ENCODE measurements at places on chromosomes 6 and 20. TPM values are rescaled to one million over a fixed set of nuclear protein-coding genes. Genes with fewer than 3 reads are reported as not detected.

Gene ZNF165
- total RNA-seq, result 1.4 TPM

DNA sequence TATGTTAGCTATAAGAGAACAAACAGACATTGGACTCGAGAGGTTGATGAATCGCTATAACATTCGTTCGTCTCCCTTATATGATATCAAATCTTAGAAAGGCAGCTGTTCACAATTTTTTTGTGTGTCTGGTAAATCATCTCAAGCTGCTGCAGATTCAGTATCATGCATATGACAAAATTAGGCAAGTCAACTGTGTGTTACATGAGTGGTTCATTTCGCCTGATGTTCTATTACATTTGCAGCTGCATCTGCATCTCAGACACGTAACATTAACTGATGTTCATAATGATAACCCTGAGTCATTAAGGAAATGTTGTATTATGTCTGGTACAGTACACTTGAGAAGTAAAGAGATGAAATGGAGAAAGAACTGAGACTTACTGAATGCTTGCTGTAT lies 92.1 kb downstream of the NKAIN2 start:
- no peak for DNase-seq

Gene LRRN4
- total RNA-seq, result not detected

Gene VSX1
- 0.18 TPM for total RNA-seq

GRCh38 chr6:149484733-149485700 lies at the start of gene ZC3H12D:
Gene ZC3H12D, minus strand, starts transcription at chr6:149485014. Its CDS starts 10,471 bp downstream, at chr6:149474543.
- DNase-seq, result no peak

Gene PSORS1C1
- total RNA-seq, result not detected

GRCh38 chr20:44959638-44960102 lies 527 bp downstream of the TOMM34 start:
- no peak for DNase-seq

DNA sequence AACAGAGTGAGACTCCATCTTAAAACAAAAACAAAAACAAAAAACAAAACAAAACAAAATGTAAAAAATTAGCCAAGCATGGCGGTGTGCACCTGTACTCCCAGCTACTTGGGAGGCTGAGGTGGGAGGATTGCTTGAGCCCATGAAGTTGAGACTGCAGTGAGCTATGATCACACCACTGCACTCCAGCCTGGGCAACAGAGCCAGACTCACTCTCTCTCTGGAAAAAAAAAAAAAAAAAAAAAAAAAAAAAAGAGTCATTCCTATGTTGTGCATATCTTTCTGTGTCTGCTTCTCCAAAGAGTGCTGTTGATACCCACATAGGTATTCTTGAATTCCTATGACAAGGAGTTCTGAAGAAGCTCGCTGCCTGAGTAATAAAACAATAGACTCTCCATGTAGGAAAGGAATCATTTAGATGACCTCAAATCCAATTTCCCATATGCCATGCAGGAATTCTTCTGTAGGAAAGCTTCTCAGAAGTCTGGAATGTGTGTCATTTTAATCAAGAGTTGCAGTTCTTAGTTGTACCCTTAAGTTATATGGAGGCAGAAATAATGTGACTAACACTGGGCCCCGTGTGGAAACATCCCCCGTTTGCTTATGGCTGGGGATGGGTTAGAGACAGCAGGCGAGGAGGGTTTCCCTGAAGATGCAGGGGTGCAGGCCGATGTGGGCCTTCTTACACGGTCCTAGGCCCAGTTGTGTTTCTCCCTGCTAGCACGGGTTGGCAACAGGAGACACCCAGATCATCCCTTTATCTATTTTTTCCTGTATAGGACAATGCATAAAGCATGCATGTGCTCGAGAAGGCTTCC lies 79.4 kb downstream of the ZDHHC14 start:
- no peak for DNase-seq

Gene POLR3F
- 27.3 TPM for total RNA-seq

DNA sequence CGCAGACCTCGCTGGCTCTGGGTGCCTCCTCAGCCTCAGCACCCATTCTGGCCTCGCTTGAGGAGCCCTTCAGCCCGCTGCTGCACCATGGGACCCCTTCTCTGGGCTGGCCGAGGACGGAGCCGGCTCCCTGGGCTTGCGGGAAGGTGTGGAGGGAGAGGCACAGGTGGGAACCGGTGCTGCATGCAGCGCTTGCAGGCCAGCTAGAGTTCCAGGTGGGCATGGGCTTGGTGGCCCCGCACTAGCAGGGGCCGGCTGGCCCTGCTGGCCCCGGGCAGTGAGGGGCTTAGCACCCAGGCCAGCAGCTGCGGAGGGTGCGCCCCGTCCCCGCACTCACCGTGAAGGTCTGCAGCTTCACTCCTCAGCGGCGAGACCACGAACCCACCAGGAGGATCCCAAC lies 30.4 kb downstream of the DEFB114 start:
- DNase-seq, result no peak

- no peak for DNase-seq
Measured at GRCh38 chr6:125107048-125107447, 46.5 kb upstream of the TPD52L1 start.

DNA sequence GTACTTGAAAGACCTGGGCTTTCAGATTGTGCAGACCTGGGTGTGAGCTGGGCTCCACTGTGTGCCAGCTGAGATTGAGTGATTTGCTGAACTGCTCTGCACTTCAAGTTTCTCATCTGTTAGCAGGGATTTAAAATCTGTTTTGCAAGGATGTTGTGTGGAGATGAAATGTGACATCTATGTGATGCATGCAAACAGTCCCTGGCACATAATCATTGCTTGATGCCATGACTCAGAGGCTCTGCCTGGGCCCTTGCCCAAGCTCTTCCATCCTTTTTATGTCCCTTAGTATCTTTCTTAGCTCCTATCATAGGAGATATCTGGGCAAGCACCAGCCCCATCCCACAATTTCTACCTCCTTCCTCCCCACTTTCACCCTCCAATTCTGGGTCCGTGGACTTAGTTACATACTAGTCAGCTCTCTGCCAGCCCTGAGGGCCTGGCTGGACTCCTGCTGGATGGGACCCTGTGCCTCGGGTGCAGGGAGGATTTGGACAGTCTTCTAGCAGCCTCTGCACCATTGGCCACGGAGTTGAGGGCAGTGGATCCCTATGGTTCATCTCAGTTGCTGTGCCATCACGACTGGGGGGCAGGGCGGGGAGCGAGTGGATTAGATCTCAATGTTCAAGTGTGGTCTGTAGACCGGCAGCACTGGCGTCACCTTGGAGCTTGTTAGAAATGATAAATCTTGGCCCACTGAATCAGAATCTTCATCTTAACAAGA lies 103.6 kb downstream of the MAP3K7 start:
- no peak for DNase-seq

GRCh38 chr6:35428421-35429149 lies 23.6 kb upstream of the FANCE start:
- no peak for DNase-seq

- no peak for DNase-seq
Measured at GRCh38 chr6:44002593-44003344, 124.5 kb downstream of the MRPL14 start.

GRCh38 chr20:20215976-20216727 lies 151.8 kb upstream of the INSM1 start:
- DNase-seq, result peak; percentile 38

Gene OTOR
- not detected for total RNA-seq

Gene ZNF335
- 17.1 TPM for total RNA-seq

GRCh38 chr6:135909737-135910387 lies 58.4 kb downstream of the PDE7B start:
- DNase-seq, result no peak

DNA sequence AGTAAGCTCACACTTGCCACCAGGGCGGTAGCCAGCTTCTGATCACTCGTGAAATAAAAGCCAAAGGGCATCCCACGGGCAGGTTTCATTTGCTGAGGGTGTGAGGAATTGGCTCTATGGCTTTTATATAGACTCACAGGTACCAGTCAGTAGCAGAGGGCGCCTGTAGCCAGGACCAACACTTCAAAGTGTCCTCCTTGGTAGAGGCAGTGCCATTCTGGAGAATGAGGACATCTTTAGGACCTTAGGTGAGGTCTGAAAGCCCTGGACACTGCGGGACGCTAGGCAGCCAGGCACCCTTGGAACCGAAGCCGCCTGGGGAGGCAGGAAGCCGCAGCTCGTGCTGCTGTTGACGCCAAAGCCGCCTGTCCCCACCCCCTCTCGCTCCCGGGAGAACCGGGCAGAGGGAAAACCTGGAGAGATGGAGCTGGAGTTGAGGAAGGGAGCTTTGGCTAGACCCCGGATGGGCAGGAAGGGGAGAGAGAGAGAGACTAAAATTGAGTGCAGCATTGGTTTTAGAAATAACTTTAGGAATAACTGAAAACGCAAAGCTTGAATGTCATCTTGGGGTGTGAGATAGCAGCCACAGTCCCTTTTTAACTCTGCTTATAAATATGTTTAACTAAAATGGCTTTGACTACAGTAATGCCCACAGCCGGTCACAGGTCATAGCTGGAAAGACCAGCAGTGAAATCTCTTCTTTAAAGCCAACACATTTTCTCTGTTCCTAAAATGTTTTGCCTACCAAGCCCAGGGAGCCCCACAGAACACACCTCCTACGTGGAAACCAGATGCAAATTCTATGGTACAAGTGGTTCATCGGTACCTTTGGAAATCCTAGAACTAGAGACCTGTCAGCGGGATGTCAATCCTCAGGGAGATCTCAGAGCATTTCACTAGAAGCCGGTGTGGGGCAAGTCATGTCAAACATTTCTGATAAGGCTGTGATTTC lies 128.5 kb upstream of the CDYL start:
- peak; percentile 31 for DNase-seq

Gene RBPJL
- total RNA-seq, result not detected

- no peak for DNase-seq
Measured at GRCh38 chr20:53149890-53150205, 177.7 kb downstream of the TSHZ2 start.

Gene MTHFD1L
- 15.1 TPM for total RNA-seq

DNA sequence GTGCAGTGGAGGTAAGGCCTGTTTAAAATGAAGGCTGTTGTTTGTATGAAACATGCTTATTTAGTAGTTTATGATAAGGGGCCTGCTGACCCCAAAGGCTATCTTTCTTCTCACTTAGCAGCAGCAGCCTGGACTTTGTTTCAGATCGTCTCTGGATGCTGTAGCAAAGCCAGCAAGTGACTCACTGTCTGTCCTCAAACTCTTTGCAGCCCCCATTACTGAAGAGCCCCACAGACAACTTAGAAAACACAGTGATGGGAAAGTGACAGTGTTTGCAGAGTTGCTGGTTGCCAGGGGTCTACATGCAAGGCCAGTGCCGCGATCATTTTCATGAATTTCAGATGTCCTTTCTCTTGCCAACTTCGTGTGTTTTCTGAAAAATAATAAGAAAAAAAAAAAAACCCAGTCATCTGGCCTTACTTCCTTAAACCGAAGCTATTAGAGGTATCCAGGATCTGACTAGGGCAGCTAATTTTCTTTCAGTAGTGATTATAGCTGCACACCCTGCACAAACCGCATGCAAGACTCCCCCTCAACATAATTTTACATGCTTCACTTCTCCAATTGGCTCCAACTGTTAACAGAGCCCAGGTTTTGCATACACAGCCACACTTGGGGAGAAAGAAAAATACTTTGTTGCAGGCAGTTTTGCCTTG lies 11.6 kb upstream of the F13A1 start:
- no peak for DNase-seq

- peak; percentile 85 for DNase-seq
Measured at GRCh38 chr6:157537556-157537955, 156.6 kb downstream of the ZDHHC14 start.

DNA sequence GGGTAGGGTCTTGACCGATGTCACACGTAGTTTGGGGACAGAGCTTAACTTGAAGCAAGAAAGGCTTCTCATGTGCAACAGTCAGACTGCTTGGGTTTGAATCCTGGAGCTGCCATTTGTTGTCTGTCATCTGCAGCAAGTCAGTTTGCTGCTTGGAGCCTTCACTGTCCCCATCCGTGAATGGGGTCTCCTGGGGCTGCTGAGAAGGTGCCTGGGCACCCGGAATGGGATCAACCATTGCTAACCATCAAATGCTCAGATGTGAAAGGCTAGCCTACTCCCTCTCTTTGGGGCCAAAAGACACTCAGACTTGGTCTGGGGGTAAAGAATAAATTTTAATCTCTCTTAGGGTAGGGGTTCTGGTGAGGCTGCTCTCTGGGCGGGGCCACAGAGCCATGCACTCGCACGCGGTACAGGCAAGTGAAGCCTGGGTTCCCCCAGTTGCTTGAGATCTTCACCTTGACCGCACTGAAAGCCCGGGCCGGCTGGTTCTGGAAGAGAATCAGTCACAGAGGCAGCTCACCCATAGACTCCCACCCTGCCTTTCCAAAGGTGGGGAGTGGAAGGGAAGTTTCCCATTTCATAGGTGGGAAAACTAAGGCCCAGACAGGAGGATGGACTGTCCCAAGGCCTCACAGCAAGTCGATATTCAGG lies 20.6 kb downstream of the SUN5 start:
- no peak for DNase-seq

Gene C6orf141
- total RNA-seq, result 2.6 TPM

GRCh38 chr6:35498422-35499067 lies 1.7 kb upstream of the TEAD3 start:
- DNase-seq, result no peak

DNA sequence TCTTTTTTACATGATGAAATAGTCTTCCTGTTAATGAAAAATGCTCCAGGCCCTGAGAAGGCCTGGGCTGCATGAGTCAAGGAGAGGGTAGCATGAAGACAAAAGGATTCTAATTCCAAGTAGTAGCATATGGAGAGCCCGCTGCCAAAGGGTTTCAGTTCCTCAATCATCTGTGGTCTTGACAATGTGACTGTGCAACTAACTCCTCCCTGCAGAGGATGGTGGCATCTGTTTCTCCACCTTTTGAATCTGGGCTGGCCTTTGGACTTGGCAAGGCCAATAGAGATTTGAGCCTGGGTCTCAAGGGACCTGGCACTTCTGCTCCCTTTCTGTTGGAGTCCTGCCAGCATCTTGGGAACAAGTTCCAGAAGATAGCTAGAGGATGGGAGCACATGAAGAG lies 35.1 kb upstream of the ANKEF1 start:
- peak; percentile 41 for DNase-seq

Gene ADGB
- total RNA-seq, result 0.36 TPM

DNA sequence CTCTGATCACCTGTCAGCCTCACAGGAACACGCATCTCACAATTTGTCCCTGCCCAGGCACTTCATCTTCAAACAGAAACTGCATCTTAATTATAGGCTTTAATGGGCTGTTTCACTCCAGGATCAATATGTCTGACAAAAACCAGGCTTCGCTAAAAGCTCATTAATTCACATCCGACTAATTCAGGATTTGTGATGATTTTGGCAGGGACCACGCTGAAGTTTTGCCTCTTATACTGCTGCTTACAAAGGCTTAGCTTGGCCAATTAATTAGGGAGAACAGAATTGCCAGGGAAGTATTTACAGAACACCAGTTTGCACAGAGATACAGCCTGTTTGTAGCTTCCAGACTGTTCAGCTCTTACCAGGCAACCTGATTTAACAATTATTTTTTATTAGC lies 541.0 kb upstream of the SPTLC3 start:
- no peak for DNase-seq

GRCh38 chr6:22102671-22103070 lies 194.2 kb downstream of the PRL start:
- no peak for DNase-seq

DNA sequence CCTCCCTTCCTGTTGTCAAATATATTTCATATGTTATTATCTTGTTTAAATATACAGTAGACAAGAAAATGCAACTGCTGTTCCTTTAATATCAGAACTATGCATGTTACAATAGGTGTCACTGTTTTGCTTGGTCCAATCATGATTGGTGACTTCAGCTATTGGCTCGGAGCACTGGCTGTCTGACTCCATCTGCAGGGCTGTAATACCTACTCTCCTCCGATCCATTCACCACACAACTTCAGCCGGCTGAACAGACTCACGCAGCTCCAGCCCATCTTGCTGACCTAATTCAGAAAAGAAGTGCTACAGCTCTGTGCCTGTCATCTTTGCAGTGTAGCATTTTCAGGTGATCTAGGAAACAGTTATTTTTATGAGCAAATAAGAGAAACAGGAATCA lies at the start of gene BTBD3:
Gene BTBD3 (plus strand): TSS at position 231 of the 400 bp plus-strand sequence. CDS start 383 bp downstream, outside the sequence.
- peak; percentile 91 for DNase-seq

Gene LMBRD1
- 56.3 TPM for total RNA-seq

Measured in cerebellum (tissue), 4 donors.